ENCODE measurements at places on chromosomes 3 and 15.

- DNase-seq = no peak
Measured at GRCh38 chr3:125175295-125176078, 37.1 kb downstream of the SLC12A8 start.

- no peak for DNase-seq
Measured at GRCh38 chr3:128846486-128846891, 32.9 kb upstream of the ACAD9 start.

DNA sequence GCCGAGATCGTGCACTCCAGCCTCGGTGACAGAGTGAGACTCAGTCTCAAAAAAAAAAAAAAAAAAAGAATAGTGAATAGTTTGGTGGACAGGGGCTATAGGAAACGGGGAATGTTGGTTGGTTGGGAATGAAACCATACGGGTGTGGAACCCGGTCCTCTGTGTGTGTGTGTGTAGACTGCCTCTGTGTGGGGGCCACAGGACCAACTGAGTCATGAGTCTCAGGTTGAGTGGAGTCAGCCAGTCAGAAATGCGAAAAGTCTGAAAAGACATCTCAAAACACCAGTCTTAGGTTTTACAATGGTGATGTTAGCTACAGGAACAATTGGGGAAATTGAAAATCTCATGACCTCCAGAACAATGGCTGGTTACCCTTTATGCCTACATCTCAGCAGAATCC, 44.5 kb downstream of the ZDHHC19 start:
- no peak for DNase-seq

DNA sequence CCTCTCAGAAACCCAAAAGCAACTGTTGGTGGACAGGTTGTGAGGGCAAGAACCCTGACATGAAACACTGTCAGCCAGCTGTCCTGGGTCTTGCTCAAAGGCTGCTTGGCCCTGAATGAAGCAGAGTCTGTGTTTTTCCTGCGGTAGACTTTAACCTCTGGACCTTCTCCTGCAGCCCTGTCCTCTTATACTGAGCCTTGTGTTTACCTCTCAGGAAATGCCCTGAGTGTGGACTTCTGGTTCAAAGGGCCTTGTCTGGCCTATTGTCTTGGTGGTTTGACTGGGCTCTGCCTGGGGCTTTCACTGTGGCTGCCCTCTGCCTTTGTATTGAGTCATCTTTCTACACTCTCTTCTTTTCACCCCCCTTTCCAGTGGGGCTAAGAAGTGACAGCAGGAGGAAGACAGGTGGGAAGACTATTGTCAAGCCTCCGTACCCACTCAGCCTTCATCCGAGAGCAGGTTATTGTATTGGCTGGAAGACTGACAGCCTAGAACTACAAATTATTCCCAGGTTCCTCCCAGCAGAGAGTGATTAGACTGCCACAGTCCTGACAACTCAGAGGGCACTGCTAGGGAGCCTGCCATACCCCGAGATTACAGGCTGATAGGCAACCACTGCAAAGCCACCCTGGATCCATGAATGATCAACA, 3.5 kb downstream of the SEC13 start:
- no peak for DNase-seq
